ENCODE measurements at places on chromosomes 4 and X. TPM values are rescaled to one million over a fixed set of nuclear protein-coding genes. Genes with fewer than 3 reads are reported as not detected.

Gene SLC49A3
- 8.2 TPM for total RNA-seq

DNA sequence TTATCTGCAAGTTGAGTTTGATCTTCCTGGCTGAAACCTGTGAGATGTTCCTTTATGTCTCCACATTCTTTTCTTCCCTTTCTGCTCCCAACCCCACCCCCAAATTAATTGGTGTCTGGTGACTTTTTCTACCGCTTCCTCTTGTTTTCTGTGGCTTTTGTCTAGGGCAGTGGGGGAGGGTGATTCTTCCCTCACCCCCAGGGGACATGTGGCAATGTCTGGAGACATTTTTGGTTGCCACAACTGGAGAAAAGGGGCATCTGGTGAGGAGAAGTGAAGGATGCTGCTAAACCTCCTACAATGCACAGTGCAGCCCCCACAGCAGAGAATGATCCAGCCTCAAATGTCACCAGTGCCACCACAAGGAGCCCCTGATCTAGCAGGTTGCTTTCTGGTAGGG, 152.9 kb downstream of the NHS start:
- no peak overlapping the region for H3K27ac ChIP-seq
- no peak for DNase-seq
- peaks cover 12% of the 10 kb centered on the region for H3K4me1 ChIP-seq
- no peak overlapping the region for H3K4me3 ChIP-seq
- H3K27me3 ChIP-seq, result no peaks in the 10 kb centered on the region

Gene SSX2
- total RNA-seq, result not detected

DNA sequence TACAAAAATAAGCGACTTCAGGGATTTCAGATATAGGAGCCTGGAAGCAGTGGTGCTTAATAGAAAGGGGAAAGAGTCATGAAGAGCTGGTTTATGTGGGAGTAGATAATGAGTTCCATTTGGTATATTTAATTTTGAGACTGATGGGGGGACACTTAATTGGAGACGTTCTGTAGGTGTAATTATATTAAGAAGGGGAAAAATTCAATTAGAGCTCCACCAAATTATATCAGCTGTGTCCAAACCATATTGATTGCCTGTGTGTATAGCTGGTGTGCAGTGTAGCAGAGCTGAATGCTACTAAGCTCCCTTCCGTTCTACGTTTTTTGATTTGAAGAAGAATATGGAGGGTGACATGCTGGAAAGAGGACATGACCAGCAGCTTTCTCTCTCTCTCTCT, 282.3 kb downstream of the DMD start:
- DNase-seq, result no peak
- H3K4me1 ChIP-seq, result no peaks in the 10 kb centered on the region
- H3K36me3 ChIP-seq, result no peaks in the 10 kb centered on the region
- H3K4me3 ChIP-seq, result no peak overlapping the region
- H3K27ac ChIP-seq, result no peak overlapping the region

DNA sequence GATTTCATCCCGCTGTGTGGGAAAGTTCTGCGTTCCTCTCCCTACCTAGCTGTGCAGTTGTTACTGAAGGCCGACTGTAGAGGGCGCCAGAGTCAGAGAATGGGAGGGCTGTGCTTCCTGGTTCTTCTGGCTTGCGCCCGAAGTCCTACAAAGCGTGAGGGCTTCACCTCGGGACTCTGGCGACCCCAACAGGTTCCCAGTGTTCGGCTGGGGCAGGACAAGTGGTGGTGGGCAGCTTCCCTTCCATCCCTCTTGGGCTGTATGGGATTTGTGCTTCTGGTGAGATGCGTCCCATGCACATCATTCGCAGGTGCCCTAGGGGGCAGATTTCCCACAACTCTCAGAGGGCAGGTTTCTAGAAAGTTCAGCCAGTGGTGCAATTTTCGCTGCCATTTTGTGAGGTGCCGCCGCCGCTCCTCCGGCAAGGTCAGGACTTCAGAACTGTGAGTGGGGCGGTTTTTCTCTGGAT, 27.3 kb downstream of the CT45A1 start:
- H3K4me1 ChIP-seq, result no peaks in the 10 kb centered on the region
- H3K27ac ChIP-seq, result no peak overlapping the region
- no peaks in the 10 kb centered on the region for H3K27me3 ChIP-seq
- H3K4me3 ChIP-seq, result no peak overlapping the region
- no peaks in the 10 kb centered on the region for H3K36me3 ChIP-seq
- peak; percentile 13 for DNase-seq

DNA sequence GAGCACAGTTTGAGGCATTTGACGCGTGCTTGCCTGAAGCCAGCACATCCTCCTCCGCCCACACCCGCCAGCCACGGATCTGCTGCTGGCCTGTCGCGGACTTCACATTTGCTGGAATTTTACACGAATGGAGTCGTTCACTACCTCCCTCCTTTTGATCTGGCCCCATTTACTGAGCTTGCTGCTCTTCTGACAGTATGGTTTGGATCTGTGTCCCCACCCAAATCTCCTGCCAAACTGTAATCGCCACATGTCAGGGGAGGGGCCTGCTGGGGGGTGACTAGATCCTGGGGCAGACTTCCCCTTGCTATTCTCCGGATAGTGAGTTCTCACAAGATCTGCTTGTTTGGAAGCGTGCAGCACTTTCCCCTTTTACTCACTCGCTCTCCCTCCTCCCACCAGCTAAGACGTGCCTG, 19.9 kb upstream of the CPLX1 start:
- no peak overlapping the region for H3K27ac ChIP-seq
- no peak for DNase-seq
- H3K36me3 ChIP-seq, result peaks cover 7% of the 10 kb centered on the region
- H3K4me3 ChIP-seq, result no peak overlapping the region
- H3K27me3 ChIP-seq, result no peaks in the 10 kb centered on the region
- no peaks in the 10 kb centered on the region for H3K4me1 ChIP-seq

Gene ASIC5
- total RNA-seq, result not detected

Gene MAGEB4
- total RNA-seq, result not detected

DNA sequence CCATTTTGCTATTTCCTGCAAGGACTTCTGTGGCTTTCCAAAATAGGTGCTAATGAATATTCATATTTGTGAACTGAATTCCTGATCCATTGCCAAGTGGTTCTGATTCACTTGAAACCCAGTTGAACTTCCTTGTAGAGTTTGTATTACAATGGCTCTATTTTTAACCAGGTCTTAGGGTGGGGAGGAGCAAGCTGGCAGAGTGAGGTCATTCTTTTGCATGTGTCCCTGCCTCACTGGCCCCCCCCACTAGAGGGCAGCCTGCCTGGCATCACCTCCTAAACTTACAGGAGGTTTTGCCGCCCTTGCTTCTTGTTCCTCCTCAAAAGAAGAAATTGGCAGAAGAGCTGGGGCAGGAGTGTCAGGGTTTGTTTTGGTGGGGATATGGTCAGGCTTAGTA, 10.5 kb downstream of the PTTG2 start:
- H3K4me1 ChIP-seq, result peaks cover 23% of the 10 kb centered on the region
- H3K4me3 ChIP-seq, result no peak overlapping the region

Gene FAM120C
- total RNA-seq, result 5.6 TPM

DNA sequence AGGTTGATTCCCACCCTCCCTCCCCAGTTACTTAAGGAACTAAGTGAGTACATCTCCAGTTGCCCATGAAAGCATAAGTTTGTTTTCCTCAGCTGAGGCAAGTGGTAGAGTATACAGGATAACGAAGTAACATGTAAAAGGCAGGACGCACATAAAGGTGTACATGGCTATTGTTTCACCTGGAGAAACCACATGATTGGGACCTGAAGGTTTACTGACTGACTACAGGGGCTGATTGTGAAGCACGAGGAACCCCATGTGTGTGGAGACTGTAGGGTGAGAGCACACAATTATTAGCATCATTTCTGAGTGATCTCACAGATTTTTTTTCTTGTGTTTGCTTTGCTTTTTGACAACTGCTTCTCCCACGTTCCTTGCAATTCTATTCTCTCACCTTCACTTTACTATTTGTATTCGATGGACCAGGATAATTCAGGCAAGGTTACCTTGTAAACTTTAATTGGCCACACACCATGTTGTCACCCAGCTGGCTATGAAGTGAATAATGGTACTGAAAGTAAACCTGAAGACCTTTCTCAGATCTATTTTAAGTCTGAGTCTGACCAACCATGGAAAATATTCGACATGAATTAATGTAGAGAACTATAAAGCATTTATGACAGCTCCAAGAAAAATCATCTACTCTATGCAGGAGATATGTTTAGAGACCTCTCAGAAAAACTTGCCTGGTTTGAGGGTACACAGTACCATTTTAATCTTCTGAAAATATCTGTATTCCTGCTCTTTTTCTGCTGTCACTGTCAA, 102.5 kb upstream of the MYOZ2 start:
- no peak overlapping the region for H3K4me3 ChIP-seq
- H3K27me3 ChIP-seq, result no peaks in the 10 kb centered on the region
- no peaks in the 10 kb centered on the region for H3K4me1 ChIP-seq
- H3K36me3 ChIP-seq, result no peaks in the 10 kb centered on the region

Gene NPNT
- 29.1 TPM for total RNA-seq

DNA sequence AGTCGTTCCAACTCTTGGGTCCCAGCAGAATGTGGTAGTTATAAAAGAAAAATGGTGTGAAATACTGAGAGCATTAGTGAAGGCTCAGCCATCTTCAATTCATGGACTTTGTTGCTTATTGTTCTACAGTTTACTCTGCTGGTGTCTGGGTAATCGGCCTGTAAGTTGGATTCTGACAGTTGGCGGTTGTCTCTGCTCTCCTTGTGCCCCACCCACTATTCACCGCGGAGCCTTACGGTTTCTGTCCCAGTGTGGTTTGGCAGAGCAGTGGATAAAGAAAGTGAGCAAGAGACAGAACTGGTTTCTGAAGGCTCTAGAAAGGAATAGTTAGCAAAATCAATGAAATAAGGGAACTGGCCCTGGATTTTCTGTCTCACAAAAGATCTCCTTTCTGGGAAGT, 9.1 kb downstream of the LONRF3 start:
- H3K27ac ChIP-seq, result no peak overlapping the region
- no peak overlapping the region for H3K4me3 ChIP-seq
- no peaks in the 10 kb centered on the region for H3K27me3 ChIP-seq
- no peak for DNase-seq
- no peaks in the 10 kb centered on the region for H3K36me3 ChIP-seq

- no peaks in the 10 kb centered on the region for H3K27me3 ChIP-seq
- H3K27ac ChIP-seq, result no peak overlapping the region
- DNase-seq, result peak; percentile 59
- H3K4me3 ChIP-seq, result no peak overlapping the region
- no peaks in the 10 kb centered on the region for H3K36me3 ChIP-seq
- no peaks in the 10 kb centered on the region for H3K4me1 ChIP-seq
These were observed 38.3 kb downstream of the NDNF start for GRCh38 chr4:121034017-121034416.

GRCh38 chr4:108129196-108129595, 39.5 kb downstream of the LEF1 start:
- no peaks in the 10 kb centered on the region for H3K27me3 ChIP-seq
- no peaks in the 10 kb centered on the region for H3K36me3 ChIP-seq
- DNase-seq, result no peak
- H3K27ac ChIP-seq, result no peak overlapping the region
- no peaks in the 10 kb centered on the region for H3K4me1 ChIP-seq

DNA sequence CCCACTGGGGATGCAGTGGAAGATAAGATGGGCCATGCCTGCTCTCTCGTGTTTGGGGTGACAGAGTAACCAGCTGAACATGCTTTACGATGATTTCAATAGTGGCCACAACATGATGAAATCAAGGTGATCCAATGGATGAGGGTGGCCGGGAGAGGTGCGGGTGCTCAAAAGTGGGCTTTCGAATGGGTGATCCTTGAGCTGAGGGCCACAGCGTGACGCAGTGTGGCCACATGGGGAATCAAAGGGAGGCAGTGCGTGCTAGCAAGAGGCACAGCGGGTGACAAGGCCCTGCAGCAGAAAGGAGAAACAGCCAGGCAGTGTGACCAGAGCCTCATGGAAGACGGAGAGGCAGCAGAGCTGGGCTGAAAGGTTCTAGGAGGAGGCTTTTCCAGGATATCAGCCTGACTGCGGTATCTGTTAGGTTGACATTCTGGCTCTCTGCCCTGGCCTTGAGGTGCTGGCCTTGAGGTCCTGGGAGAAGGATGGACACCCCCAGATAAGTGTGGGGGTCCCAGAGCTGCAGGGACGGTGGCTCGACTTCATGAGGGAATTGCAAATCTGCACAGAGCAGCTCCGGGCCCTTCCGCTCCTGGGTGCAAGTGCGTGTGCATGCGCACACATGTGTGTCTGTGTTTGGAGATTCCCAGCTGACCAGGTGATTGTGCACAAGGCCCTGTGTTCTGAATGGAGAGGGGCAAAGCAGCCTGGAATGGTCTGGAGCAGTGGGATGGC, 38.0 kb upstream of the GPR78 start:
- no peak overlapping the region for H3K27ac ChIP-seq
- no peaks in the 10 kb centered on the region for H3K36me3 ChIP-seq

DNA sequence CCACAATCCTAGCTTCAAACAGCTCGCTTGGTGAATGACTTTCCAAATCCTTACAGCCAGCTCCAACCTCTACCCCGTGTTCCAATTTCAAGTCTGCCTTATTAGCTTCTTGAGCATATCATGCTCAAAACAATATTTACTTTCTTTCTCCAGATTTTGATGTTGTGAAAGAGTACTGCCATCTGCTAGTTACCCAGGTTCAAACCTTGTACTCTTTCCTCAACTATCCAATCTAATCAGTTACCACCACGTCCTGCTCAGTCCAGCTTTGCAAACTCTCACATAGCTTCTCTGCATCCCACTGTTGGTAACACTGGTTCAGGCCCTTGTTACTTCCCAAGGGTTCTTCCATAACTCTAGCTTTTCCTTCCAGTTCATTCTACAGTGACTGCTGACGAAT, 179.1 kb downstream of the NR3C2 start:
- peaks cover 32% of the 10 kb centered on the region for H3K4me1 ChIP-seq
- H3K27ac ChIP-seq, result peak overlapping the region; percentile 29
- H3K27me3 ChIP-seq, result no peaks in the 10 kb centered on the region
- peak; percentile 22 for DNase-seq
- no peaks in the 10 kb centered on the region for H3K36me3 ChIP-seq

- no peak overlapping the region for H3K27ac ChIP-seq
- DNase-seq, result no peak
- no peaks in the 10 kb centered on the region for H3K27me3 ChIP-seq
- H3K36me3 ChIP-seq, result no peaks in the 10 kb centered on the region
- no peak overlapping the region for H3K4me3 ChIP-seq
- no peaks in the 10 kb centered on the region for H3K4me1 ChIP-seq
These were observed 130.3 kb downstream of the TBL1X start for GRCh38 chrX:9595174-9595573.

GRCh38 chr4:162485486-162485885, 321.7 kb upstream of the FSTL5 start:
- H3K4me3 ChIP-seq, result no peak overlapping the region
- H3K36me3 ChIP-seq, result no peaks in the 10 kb centered on the region
- H3K4me1 ChIP-seq, result no peaks in the 10 kb centered on the region
- DNase-seq, result no peak

- H3K4me1 ChIP-seq, result no peaks in the 10 kb centered on the region
- H3K36me3 ChIP-seq, result no peaks in the 10 kb centered on the region
- H3K4me3 ChIP-seq, result no peak overlapping the region
- no peaks in the 10 kb centered on the region for H3K27me3 ChIP-seq
- no peak overlapping the region for H3K27ac ChIP-seq
- peak; percentile 9 for DNase-seq
These were observed 14.6 kb downstream of the PSAPL1 start for GRCh38 chr4:7419961-7420660.

Measured in body of pancreas (tissue), 4 donors.